T follicular helper cell (primary cell): ENCODE measurements at places on chromosomes 2 and 18.

DNA sequence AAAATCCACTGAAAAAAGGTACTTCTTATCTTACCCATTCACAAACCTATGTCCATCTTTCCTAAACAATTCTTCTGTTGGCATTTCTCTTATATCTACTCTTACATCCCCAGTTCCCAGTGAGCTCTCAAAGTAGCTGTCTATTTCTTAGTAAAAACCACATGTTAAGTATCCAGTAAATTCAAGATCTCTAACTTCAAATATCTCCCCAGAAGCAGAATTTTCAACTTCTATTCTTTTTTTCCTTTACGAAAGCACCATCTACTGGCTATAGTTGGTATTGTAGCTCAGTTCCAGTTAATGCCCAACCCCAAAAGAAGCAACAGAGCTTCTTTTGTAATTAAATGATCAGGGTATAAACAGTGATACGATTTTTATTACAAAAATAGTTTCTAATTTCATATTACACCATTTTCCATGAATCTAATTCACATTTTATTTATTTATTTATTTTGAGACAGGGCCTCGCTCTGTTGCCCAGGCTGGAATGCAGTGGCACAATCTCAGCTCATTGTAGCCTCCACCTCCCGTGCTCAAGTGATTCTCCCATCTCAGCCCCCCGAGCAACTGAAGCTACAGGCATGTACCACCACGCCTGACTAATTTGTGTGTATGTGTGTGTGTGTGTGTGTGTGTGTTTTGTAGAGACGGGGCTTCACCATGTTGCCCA is 28.5 kb downstream of the HRH4 start:
- DNase-seq = no peak

DNA sequence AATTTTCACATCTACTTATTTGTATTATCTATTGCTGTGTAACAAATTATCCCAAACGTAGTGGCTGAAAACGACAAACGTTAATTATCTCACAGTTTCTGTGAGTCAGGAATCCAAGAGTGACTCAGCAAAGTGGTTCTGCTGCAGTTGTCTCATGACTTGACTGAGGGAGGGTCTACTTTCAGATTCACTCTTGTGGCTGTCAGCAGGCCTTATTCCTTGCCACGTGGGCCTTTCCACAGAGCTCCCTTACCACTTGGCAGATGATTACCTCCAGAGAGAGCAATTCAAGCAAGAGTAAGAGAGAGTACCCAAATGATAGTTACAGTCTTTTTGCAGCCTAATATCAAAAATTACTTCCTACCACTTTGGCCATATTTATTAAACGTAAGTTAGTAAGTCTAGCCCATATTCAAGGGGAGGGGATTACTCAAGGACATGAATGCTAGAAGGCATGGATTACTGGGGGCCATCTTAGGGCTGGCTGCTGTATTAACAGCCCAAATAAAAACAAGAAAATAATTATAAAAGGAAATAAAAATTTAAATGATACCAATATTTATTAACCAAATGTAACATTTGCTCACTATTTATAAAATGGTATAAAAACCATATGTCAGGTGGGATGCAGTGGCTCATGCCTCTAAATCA is 48.7 kb upstream of the NBEAL1 start:
- DNase-seq = no peak

DNA sequence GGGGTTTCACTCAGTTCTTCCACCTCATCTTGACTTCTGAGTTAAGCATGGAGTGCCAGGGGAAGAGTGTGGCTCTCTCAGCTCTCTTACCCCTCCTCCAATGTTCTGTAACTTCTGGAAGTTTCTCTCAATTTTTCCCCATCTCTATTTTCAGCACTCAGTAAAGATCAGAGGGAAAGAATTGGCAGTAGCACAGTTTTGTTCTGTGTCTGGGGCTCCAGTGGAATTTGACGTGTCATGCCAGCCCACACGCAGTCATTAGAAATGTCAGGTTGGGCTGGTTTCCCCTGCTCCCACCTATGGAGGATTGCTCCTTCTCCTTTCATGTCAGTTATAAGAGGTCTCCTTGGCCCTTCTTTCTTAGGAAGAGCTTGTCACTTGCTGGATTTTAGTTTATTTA is 104.6 kb upstream of the COL3A1 start:
- DNase-seq = no peak

DNA sequence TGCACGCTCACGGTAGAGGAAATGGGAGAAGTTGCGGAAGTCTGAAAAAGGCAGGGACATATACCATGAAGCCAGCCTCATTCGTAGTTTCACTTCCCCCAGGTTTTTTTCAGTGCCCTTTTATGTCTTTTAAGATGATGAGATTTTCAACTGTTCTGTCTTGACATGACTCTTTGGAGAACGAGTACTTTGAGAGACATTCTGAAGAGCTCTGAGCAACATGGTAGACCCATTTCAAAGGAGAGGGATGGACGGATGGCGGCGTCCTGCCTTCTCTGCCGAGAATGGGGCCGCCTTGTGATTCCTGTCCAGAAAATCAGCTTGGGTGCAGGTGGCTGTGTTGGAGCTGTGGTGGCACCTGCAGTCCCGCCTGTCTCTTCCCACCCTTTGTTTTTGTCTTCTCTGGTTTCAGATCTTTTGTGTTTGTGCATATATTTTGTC is 41.7 kb downstream of the SH3BP4 start:
- DNase-seq = no peak

DNA sequence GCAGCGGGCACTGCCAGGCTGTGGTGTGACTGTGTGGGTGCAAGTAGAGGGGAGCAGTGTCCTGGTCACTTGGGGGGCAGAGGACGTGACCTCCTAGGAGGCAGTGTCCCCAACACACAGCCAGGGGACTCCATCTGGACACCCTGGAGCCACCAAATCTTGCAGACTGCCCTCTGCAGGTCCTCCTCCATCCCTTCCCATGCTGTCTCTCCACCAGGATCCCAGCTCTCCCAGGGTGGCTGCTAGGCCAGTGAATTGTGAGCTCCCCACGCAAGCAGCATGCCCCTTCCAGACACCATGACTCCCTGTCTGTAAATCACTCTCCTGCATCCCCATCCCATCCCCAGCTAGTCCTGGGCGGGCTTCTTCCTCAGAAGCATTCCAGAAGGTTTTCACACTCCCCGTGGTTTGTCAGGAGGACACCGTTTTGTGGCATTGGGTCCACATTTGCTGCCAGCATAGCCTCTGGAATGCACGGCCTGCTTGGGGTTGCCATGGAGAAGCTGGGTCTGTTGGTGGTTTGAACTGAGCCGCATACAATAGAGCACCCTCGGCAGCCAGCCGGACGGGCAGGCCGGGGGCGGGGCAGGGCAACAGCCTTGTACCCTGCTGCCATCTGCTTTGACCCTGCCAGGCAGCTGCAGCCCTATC is 210.7 kb downstream of the KLHL29 start:
- no peak for DNase-seq

DNA sequence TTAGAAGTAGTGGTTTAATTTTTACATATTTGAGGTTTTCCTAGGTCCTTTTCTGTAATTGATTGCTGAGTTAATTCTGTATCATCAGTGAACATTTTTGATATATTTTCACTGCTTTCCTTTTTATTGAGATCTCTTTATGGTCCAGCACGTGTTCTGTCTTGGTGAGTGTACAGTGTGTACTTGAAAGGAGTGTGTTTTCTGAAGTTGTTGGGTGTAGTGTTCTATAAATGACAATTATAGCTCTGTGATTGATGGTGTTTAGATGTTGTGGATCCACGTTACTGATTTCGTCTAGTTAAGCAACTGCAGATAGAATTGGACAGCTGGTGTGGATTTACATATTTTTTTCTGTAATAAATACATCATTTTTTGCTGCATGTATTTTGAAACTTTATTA is 32.7 kb downstream of the AGFG1 start:
- DNase-seq = no peak

- no peak for DNase-seq
Measured at GRCh38 chr18:12749121-12749520, 46.3 kb downstream of the PSMG2 start.

GRCh38 chr2:30504731-30505130 is 57.7 kb downstream of the LCLAT1 start:
- DNase-seq = no peak

GRCh38 chr2:160687629-160688028 is 194.0 kb upstream of the RBMS1 start:
- no peak for DNase-seq

- no peak for DNase-seq
Measured at GRCh38 chr2:215851696-215852095, 161.7 kb downstream of the MREG start.

- DNase-seq = no peak
Measured at GRCh38 chr18:42045346-42045745, 90.3 kb downstream of the PIK3C3 start.

DNA sequence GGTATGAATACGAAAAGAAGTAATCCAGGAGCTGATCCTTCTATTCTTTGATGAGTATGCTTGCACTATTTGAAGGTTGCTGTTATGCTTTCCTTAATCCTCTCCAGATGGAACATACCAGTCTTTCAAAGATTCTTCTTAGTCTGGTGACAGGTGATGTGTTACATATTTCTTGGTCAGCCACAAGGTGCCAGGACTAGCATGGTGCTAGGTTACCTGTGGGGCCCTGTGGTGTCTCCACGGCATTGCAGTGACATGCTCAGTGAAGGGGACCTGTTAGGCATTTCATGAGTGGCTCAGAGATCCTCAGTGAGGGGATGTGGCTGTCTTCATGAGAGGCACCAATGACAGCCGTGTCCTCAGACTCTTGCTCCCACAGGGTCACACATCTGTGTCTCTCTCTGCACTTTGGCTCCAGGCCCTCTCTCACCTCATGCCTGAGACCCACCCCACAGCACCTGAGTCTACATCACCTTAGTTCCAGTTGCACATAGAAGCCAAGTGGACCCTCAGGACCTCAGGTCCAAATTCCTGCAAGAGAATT is 13.1 kb upstream of the RAB31 start:
- DNase-seq = no peak

GRCh38 chr2:127342101-127342500 is 45.7 kb downstream of the MAP3K2 start:
- DNase-seq = no peak

GRCh38 chr2:27162151-27163121 is 13.6 kb downstream of the TCF23 start:
- DNase-seq = no peak

DNA sequence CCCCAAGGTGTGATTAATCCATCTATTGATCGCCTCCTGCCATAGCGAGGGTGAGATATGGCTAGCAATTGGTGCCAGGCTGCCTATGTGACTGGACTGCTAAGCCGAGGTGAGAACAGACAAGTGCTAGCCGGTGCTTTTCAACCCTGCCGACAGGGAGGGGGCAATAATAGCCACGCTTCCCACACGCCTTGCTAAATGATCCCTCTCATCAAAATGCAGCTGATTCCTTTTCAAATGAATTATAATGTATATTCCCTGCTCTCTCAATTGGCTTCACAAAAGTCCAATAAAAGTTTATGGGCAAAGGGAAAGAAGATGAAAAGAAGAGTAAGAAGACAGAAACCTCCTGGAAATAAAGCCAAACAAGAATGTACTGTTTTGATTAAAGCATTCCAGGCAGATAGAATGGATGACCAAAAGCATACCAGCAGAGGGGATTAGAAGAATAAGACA is 235.6 kb downstream of the ICOS start:
- DNase-seq = no peak

DNA sequence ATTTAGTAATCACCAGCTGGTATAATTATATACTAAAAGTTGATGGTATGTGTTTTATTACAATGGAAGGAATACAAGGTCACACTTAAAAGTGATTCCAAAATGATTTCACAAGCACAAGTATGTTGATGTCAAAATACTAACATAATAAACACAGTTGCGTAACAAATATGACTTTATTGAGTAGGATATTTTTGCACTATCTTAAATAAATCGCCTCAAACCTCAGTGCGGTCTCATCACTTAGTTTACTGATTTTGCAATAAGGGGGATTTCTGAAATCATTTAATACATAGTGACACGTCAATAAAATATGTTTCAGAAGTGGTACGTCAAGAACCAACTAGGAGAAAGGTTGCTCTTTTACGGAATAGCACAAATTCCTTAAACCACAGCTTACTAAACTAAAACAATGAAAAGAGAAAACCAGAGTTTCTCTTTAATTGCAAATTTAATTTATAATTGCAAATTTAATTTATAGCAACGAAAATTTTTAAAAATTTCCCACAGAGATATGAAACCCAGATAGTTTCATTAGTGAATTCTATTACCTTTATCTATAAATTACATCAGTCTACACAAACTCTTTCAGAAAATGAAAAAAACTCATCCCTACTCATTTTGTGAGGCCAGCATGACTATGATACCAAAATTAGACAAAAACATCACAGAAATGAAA is 304.0 kb upstream of the REG3G start:
- no peak for DNase-seq

GRCh38 chr2:202043475-202043874 is 9.8 kb downstream of the FZD7 start:
- DNase-seq = no peak

GRCh38 chr2:79512442-79513401 is at the start of gene CTNNA2:
CTNNA2 (plus strand) TSS chr2:79513051.
- DNase-seq = no peak

- no peak for DNase-seq
Measured at GRCh38 chr2:137980459-137980858, 16.2 kb downstream of the HNMT start.

DNA sequence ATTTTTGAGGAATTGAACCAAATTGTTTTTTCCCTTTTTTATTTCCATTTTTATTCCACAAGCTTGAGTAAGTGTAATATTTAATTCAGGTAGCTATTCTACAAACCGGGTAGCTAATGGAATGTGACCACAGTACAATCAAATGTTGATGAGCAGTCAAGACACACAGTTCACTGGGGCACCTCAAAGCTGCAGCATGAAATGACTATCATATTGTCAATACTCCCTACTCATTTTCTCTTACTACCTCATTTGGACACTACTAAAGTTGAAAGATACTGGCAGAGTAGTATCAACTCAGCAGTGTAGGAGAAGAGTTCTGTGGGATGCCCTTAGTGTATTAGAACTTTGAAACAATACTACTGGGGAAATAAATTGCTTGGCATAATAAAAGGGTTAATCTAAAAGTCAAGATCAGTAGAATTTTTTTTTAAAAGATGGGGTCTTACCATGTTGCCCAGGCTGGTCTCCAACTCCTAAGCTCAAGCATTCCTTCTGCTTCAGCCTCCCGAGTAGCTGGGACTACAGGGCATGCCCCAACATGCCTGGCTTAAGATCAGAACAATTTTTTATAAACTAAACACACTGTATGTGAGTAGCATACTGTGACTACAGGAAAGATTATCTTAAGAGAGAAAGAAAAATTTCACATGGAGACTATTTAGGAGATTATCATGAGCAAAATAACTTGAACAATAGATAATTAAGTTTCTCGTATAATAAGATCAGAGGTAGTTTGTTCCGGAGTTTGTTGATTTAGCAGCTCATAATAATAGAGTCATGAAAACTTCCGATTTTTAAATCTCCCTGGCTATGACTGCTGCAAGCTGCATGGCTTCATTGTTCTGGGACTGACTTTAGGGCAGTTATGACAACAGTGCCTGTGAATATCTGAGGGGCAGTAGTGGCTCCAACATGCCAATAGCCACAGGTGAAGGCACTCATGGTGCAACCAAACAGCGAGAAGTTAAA is 43.7 kb downstream of the MYO3B start:
- no peak for DNase-seq
